ENCODE measurements at places on chromosomes 12 and 14.

- no peak for DNase-seq
Observed at GRCh38 chr14:100605706-100606686, 18.8 kb upstream of the BEGAIN start.

- DNase-seq: peak; percentile 65
Observed at GRCh38 chr12:52006726-52007157, at the start of gene TAMALIN. TAMALIN (plus strand) TSS chr12:52006946; CDS start chr12:52007020, 74 bp downstream.

DNA sequence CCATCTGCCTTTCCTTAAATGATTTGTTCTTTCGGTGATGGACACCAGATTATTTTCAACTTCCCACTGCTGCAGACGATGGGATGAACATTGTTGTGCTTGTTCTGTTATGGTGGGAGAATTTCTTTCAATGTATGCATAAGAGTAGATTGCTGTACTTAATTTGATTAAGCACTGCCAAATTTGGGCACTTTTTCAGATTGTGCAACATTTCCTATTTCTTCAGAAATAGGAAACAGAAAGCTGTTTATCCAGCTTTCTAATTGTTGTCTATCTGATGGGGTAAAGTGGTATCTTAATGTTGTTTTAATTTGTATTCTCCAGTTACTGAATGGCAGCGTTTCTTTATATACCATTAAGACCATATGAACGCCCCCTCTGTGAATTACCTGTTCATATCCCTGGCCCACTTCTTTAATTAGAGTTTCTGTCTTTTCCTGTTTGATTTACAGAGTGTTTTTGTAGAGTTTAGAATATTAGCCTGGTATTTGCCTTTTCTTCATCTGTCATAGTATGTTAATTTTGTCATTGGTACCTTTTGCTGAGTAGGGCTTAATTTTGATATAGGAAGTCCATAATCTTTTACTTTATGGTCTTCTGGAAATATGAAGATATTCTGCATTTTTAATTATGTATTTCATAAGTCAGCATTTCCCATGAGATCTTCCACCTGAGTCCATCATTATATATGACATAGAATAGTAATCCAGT, 59.6 kb downstream of the DIP2B start:
- no peak for DNase-seq

- DNase-seq: no peak
Observed at GRCh38 chr14:35047976-35048513, 2.0 kb downstream of the FAM177A1 start.

DNA sequence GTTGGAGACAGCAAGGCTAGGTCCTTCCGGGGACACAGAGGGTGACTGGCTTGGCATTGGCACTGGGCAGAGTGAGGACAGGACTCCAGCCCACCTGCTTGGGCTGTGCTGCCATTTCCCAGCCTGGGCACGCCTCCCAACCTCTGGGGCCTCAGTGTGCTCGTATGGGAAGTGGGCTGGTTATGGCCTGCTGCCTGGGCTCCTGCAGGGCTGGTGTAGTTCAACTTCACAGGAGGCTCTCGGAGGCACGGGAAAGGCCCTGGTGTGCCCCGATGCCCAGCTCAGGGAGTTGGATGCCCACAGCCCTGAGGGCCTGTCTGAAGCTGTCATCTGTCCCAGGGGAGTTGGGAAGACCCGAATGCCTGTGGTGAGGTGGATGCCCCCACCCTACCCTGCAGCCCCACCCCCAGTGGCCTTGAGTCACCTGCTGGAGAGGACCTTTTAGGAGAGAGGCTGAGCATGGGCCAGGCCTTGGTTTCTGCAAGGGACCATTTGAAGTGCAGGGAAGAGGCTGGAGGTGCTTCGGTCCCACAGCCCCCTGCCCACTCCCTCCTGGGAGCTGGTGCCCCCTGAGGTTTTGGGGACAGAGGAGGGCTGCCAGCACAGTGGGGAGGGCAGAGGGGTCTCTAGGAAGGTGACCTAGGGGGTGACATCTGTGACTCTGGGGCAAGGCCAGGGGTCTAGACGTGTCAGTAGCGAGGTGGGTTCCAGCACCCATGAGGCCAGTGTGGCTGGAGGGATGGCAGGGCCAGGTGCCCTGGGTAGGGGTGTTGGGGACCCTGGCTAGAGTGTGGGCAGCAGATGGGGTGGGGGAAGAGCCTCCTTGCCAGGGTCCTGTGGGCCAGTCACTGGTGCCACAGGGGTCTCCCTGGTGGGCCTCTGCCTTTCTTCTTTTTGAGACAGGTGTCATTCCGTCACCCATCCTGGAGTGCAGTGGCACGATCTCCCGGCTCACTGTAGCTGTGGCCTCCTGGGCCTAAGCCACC, 9.1 kb downstream of the ULK1 start:
- DNase-seq: no peak

GRCh38 chr12:57276935-57277563, 26.1 kb upstream of the STAC3 start:
- no peak for DNase-seq

- DNase-seq: no peak
Observed at GRCh38 chr12:76556368-76556767, 3.2 kb downstream of the OSBPL8 start.

GRCh38 chr12:26466726-26467125, 271.4 kb downstream of the SSPN start:
- no peak for DNase-seq

GRCh38 chr12:62604373-62604772, 137.7 kb downstream of the MON2 start:
- DNase-seq: no peak

GRCh38 chr14:74568380-74568649, 43.7 kb downstream of the LTBP2 start:
- no peak for DNase-seq

DNA sequence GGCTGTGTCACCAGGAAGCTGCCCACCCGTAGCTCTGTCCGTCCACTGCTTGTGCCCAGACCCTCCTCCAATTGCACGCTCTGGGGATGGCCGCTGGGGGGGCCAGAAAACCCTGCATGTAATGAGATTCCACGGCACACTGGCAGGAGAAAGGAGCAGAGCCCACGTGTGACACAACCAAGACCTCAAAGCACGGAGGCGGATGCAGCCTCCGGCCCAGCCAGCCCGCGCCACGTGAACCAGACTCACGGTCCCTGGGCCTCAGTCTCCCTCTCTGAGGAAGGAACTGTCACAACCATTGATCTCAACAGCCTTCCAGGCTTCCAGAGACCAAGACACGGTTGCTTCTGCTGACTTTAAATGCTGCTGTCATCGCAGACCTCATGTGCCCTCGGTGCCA, 14.4 kb downstream of the ANHX start:
- DNase-seq: no peak

DNA sequence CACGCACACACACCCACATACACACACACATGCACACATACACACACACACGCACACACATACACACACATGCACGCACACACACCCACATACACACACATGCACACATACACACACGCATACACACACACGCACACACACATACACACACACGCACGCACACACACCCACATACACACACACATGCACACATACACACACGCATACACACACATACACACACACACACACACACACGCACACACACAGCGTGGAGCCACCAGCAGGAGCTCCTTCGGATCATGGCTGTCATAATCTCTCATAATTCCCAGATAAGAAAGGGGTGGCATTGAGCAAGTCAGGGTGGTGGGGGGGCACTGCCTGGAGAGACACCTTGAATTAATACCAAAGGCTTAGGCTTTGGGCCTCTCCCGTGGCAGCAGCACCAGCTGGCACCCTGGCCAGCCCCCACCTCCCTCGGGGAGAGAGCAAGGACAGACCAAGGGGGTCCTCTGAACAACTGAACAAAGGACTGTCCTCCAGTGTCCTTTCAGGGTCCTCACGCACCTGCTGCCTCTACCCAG, 21.9 kb downstream of the ANO2 start:
- DNase-seq: no peak

- DNase-seq: no peak
Observed at GRCh38 chr12:95151821-95152220, 65.4 kb downstream of the FGD6 start.

DNA sequence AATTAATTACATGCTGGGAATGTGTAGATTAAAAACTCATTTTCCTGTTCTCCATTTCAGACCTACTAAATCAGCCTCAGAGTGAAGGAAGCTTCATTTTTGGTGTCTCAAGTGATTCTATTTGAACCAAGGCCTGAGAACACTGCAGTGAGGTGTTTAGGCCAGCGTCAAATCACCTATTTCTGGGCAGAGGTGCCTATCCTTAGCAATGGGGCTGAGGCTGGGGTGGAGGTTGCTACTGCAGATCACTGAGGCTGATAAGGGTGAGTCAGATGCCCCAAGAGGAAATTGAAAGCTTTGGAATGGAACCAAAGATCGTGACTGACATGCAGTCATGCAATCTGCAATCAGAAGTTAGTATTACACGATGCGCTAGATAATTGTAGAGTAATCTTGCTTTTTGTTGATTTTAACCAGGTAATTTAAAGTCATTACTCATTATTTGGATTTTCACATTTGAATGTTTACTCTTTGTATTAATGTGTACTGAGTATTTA, 4.4 kb downstream of the TXNRD1 start:
- peak; percentile 57 for DNase-seq

GRCh38 chr14:103199124-103199523, 75.9 kb downstream of the TNFAIP2 start:
- DNase-seq: no peak

DNA sequence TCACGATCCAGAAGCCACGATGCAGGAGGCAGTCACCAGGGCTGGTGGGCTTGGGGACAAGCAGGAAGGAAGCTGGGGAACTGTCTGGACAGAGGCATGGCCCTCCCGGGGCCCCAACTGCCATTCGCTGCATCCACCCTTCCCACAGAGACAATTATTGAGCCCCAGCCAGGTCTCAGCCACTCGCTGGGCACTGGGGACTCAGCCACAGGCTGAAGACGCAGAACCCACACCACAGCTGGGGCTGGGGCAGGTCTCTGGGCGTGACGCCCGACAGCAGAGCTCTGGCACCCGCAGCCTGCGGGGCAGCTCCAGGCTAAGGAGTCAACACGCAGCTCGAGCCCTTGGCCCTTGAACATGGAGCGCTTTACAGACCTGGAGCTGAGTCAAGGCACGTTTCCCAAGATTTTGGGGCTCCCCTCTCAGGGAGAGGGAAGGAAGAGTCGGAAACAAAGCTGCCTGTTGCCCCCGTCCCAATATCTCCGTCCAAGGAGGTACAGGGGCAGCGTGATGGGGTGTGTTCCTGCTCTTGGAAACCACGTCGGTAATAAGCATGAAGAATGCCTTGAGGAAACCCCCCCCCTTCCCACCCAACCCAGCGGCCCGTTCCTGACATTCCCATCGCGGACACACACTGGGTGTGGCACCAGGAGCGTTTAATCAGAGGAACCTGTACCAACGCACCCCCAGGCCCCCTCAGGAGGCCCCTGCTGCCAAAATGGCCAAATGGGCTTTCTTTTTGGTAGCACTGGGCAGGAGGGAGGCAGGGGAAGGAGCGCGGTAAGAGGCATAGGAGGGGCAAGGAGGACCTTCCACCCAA, 6.7 kb downstream of the RIMBP2 start:
- DNase-seq: no peak

DNA sequence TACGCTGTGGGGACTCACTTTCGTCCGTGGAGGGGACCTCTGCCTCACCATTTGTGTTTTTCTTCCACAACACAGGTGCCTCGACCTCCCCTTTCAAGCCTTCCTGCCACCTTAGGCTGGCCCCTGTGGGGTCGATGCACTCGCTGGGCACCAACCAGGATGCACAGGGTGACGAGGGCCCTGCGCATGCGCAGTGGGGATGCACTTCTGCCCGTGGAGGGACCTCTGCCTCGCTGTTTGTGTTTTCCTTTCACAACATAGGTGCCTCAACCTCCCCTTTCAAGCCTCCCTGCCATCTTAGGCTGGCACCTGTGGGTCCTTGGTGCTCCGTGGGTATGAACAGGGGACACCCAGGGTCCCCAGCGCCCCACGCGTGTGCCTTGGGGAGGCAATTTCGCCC, 356.8 kb downstream of the ALG10 start:
- DNase-seq: no peak

- DNase-seq: peak; percentile 3
Observed at GRCh38 chr14:77707355-77707723, 484 bp downstream of the ALKBH1 start.

DNA sequence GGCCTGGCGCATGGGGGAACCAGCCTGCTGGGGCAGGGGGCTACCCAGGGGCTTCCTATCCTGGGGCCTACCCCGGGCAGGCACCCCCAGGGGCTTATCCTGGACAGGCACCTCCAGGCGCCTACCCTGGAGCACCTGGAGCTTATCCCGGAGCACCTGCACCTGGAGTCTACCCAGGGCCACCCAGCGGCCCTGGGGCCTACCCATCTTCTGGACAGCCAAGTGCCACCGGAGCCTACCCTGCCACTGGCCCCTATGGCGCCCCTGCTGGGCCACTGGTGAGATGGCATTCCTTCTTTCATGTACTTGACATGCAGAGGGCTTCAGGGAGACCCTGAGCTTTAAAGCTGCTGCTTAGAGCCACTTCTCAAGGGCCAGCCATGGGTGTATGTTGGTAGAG, 9.0 kb downstream of the LGALS3 start:
- no peak for DNase-seq

DNA sequence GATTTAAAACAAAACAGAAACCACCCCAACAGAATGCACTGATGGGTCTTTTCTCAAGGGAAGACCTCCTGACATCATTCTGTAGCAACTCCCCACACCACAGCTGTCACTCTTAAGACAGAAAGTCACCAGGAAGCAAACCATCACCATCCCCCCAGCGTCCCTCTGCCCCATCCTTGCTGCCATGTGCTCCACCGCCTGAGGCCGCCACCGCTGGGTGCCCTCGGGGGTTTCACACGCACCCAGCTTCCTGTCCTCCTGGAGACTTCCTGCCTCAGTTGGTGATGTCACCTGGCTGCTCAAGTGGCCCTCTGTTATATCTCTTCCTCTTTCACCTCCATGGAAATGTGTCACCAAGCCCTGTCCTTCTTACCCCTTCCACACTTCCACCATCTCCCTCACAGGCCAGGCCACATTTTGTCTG, 71.4 kb upstream of the GPR68 start:
- peak; percentile 64 for DNase-seq
